Activated naive CD4-positive, alpha-beta T cell treated with anti-CD3 and anti-CD28 coated beads, Interleukin-2, amount 50 U/mL, for 72 hours (primary cell): ENCODE measurements at places on chromosomes 3 and 15.

DNA sequence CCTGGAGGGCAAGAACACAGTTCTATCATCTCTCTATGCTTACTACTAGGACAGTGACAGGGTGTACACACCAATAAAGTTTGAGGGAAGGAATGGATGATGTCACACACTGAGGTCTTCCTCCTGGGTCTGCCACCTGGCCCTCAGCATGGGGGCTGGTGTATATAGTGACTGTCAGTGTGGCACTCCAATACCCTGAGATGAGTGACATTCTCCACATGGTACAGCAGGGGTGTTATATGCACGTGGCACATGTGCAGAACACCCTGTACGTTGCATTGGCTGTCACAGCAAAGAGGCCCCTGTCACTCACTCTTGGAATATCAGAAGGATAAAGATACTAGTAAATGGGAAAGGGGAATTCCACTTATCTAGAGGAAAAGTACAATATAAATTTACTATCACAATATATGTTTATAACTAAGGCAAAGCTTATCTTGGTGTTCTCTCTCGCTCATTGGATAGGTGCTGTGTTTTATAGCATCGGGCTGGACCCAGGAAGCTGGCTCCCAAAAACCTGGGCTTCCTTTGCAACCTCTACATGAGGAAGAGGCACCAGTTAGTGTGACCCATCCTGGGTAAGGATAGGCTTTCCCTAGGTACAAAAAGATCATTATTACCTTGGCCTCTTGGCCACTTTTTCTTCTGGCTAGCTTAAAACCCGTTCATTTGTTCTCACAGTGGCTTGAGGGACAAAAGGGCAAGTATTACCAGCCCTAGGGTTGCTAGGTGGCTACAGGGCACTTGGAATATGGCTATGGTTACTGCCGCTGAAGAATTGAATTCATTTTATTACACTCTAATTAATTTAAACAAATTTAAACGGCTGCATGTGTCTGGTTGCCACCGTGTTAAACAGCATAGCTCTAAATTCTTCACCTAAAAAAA, 54.8 kb upstream of the HES1 start:
- DNase-seq = no peak

- DNase-seq = no peak
Measured at GRCh38 chr15:75815811-75816719, 27.2 kb upstream of the UBE2Q2 start.

- peak; percentile 43 for DNase-seq
Measured at GRCh38 chr3:128488991-128489673, 3.9 kb downstream of the GATA2 start.

- DNase-seq = no peak
Measured at GRCh38 chr3:180743813-180744590, 64.7 kb upstream of the CCDC39 start.

GRCh38 chr15:29101491-29101890, 168.1 kb downstream of the NSMCE3 start:
- no peak for DNase-seq

GRCh38 chr3:105793040-105793439, 75.8 kb downstream of the CBLB start:
- no peak for DNase-seq

DNA sequence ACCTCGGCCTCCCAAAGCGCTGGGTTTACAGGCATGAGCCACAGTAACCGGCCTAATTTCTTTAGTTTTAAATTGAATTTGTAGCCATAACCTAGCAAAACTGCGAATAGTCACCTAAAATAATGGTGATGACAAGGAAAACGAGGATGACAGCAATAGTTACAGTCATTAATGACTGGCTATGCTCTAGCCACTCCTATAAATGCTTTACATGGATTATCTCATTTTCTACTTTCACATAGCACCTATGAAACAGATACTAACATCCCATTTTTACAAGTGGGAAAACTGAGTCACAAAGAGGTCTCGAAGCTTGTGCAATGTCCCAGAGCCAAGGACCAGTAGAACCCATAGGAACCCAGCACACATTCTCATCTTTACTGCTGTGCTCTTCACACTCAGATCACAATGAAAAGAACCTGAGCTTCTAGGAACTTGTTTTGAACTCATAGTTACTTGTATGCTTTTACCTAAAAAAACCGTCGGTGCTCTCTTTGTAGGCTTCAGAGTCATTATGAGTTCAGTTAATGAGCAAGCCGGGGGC, 39.4 kb downstream of the FBXL22 start:
- DNase-seq = no peak

GRCh38 chr15:48333540-48333939, 2.3 kb downstream of the DUT start:
- no peak for DNase-seq

- DNase-seq = no peak
Measured at GRCh38 chr3:36918050-36918449, 26.8 kb downstream of the TRANK1 start.

DNA sequence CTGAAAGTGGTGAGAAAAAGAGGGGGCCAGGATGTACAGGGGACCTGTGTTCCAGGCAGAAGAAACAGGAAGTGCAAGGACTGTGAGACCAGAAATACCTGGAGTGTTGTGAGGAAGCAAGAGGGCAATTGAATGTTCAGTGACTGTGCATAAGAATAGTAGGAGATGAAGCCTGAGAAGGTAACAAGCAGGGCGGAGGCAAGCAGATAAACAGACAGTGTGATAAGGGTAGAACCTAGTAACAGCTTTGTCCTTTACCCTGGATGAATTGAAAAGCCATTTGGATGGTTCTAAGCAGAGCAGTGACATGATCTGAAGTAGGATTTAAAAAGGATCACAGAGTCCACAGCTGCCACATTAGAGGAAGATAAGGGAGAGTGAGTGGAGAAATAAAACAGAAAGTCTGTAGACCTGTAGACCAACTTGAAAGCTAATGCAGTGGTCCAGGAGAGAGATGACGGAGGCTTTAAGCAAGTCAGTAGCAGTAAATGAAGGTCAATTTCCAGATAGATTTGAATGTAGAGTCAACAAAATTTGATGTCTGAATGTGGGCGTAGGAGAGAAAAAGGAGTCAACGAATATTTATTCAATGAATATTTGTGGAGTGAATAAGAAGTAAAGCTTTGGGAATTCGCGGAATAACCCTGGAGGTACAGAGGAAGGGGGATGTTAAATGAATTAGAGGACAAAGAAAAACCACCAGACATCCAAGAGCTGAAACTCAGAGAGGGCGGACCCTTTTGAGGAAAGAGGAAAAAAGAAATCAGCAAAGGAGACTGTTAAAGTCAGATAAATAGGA, 4.2 kb upstream of the PLOD2 start:
- no peak for DNase-seq

GRCh38 chr15:34339946-34340345, 2.4 kb upstream of the SLC12A6 start:
- no peak for DNase-seq

DNA sequence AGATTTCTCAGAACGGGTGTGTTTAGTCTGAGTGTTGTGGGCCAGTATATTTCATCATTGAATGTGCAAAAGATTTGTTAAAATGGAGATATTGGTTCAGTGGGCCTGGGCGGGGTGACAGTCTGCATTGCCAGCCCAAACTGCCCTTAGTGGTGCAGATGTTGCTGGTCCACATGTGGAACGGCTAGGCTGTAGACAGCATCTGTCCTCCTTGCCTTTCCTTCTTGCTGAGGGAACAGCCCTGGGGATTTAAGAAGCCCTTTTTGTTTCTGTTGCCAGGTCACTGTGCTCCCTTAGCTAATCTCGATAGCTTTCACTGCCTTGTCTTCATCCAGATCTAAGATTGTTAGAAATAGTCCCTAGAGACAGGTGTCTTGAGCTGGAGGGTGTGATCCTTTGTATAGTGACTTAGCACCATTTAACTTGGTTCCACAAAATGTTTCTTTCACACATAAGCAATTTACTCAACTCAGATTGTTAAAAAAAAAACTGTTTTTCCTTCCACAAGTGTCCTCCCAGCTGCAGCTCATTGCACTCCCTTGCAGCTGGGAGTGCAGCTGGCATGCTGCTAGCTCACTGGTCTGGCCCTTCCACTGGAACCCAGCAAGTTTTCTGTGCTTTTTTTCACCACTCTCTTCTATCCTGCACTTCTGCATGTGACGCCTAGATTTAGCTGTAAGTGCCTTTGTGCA, 37.5 kb downstream of the GAP43 start:
- DNase-seq = no peak

DNA sequence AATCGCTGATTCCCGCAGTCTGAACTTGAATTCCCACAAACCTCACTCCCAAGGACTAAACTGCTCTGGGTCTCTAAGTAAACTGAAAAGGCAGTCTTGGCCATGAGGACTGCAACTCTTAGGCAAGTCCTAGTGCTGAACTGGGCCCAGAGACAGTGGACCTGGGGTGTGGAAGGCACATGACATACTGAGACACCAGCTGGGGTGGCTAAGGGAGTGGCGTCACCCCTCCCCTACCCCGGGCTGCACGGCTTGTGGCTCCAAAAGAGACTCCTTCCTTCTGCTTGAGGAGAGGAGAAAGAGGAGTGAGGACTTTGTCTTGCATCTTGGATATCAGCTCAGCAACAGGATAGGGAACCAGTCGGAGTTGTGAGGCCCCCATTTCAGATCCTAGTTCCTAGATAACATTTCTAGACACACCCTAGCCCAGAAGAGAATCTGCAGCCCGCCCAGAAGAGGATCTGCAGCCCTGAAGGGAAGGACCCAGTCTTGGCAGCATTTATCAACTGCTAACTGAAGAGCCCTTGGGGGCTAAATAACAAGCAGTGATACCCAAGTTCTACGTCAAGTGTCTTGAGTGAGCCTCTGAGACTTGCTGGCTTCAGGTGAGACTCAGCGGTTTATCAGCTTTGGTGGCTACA, 110.7 kb upstream of the C3orf80 start:
- no peak for DNase-seq

DNA sequence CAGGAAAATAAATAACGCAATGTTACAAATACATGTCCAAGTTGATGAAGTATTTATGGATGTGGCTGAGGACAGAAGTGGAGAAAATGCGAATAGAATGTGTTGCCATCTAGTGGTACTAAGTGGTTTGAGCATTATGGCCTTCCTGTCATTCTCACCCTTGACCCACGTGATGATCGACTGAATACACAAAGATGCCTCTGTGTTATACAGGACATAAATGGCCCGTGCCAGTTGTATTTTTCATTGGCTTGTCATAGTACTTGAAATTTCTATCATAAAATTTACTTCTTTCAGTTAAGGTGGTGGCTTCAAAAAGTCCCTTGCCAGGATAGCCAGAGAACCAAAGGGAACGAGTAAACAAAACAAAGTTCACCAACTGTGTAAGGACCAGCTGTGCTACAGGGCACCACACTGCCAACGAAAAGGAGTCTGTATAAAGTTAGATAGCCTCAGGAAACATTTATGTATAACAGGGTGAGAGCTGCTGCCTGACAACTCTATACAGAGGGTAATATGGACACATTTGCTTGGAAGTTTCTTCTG, 103.7 kb downstream of the MYH15 start:
- no peak for DNase-seq

DNA sequence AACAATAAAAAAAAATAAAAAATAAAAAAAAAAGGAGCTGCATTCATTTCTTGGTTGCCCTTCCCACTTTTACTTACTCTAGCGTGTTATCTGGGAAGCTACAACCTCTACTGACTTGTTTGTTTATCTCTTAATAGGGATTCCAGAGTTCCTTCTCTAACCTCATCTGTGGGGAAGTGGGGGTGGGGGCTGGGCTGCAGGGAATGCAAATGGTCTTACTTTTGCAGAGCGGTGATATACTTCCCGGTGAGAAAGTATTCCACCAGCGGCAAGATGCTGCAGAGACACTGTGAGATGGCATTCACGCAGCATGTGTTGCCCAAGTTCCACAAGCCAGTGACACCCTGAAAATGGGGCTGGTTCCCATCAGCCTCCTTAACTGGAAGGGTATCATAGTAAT, 2.1 kb downstream of the USP50 start:
- DNase-seq = no peak

DNA sequence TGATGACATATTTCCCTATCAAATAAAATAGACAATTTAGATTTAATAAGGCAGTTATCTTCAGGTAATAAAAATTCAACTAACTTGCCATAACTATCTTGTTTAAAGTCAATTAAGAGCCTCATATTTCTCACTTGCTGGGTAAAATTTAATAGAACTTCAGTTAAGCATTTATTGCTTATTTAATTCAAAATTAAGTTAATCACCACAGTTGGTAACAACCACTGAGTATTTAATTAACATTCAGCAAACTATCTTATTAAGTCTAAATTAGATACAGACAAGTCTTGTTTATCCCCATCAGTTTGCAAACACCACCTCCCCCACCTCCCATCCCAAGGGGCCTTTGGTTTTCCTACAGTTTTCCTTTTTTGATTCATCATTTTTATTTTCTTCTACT, 14.7 kb downstream of the LPP start:
- DNase-seq = no peak

DNA sequence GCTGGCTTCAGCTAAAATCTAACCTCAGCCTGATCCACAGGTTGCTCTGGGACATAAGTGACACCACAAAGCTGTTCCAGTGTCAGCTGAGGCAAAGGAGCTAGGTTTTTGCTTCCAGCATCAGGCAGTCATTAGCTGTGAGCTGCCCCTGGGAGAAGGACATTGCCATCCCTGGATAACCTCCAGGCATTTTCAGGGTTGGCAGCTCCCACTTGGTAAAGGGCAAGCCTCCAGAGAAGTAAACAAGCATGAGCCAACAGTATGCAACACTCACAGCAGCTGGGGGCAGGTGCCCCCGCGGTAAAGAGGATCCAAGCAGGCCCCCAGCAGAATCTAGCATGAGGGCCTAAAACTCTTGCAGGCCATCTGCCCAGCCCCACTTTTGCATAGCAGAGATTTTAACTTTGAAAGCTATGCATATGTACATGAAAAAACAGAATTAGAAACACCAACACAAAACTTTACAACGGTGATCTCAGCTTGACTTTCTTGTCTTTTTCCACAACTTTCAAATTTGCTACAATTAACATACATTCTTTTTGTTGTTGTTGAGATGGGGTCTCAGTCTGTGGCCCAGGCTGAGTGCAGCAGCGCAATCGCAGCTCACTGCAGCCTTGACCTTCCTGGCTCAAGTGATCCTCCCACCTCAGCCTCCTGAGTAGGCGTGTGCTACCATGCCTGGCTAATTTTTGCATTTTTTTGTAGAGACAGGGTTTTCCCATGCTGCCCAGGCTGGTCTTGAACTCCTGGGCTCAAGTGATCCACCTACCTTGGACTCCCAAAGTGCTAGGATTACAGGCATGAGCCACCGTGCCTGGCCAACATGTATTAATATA, 83.8 kb upstream of the TPM1 start:
- no peak for DNase-seq

- DNase-seq = no peak
Measured at GRCh38 chr3:142875099-142875498, 13.8 kb downstream of the PCOLCE2 start.

GRCh38 chr3:113166719-113167492, 44.5 kb upstream of the BOC start:
- no peak for DNase-seq

- no peak for DNase-seq
Measured at GRCh38 chr15:100986158-100986896, 67.2 kb downstream of the LRRK1 start.
